Stimulated activated CD8-positive, alpha-beta memory T cell treated with anti-CD3 and anti-CD28 coated beads, Interleukin-4, amount 100 ng/mL, for 1 hour (primary cell): ENCODE measurements at places on chromosomes 1 and 21.

DNA sequence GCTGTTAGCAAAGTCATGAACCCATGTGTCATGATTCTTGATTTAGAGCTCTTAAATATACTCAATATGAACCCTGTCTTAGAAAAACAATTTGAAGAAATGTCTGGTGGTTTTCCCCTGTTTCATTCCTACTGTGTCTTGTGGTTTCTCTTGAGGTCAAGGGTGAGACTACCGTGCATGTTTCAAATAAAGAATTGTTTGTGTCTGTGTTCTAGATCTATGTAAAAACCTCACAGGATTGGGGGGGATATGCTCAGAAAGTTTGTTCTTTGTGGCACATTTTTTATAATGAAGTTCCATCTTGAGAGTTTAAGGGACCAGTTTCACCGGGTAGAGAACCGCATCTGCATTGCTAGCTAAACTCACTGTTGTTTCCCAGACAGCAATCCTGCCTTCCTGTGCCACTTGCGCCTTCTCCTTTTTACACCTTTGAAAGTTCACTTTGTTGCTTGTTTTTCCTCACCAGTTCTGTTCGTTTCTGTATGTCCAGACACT, 30.9 kb upstream of the CACYBP start:
- no peak for DNase-seq

GRCh38 chr1:40594187-40594531, 62.7 kb downstream of the ZNF684 start:
- DNase-seq = no peak

GRCh38 chr1:63277195-63278192, 44.9 kb upstream of the FOXD3 start:
- DNase-seq = no peak

- DNase-seq = no peak
Observed at GRCh38 chr1:40036574-40036973, 4.0 kb upstream of the CAP1 start.

GRCh38 chr1:205693421-205693991, 13.2 kb upstream of the SLC45A3 start:
- no peak for DNase-seq

- DNase-seq = no peak
Observed at GRCh38 chr1:227559926-227560325, 3.4 kb upstream of the ZNF678 start.

DNA sequence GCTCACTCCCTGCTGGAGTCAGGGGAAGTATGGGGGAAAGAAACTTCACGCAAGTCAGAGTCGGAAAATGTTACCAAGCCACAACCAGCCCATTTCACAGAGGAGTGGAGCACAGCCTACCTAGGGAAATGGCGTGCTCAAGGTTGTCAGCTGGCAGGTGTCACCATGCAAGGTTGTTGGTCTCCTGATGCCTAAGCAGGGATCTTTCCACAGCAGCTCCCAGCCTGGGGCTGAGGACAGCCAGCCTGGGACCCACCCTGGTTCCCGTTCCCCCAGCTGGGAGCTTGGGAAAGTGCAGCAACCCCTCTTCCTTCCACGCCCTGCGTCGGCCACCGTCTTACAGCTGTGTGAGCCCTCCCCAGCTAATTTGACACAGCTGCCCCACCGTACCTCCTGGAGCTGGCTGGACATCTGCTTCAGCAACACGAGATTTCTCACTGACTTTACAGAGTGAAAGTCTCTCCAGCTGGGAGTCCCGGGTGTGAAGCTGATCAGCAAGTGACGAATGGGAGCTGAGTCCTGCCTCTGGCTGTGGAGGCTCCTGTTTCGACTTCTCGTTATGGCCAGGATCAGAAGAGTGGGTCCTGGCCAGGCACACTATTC, 224.6 kb upstream of the RAB4A start:
- no peak for DNase-seq

DNA sequence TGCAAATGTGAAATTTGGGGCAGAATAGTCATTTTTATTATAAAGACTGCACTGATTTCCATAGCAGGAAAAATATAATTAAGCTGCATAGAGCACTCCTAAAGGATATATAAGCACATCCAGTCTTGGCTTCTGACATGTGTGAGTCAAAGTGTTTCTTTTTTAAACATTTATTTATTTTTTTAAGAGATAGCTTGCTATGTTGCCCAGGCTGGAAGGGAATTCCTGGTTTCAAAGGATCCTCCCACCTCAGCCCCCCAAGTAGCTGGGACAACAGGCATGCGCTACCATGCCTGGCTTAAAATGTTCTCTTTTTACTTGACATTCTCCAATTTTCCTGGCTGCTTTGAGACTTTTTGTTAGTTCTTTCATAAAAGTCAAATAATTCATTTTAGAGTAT, 126.1 kb downstream of the HMCN1 start:
- DNase-seq = no peak

DNA sequence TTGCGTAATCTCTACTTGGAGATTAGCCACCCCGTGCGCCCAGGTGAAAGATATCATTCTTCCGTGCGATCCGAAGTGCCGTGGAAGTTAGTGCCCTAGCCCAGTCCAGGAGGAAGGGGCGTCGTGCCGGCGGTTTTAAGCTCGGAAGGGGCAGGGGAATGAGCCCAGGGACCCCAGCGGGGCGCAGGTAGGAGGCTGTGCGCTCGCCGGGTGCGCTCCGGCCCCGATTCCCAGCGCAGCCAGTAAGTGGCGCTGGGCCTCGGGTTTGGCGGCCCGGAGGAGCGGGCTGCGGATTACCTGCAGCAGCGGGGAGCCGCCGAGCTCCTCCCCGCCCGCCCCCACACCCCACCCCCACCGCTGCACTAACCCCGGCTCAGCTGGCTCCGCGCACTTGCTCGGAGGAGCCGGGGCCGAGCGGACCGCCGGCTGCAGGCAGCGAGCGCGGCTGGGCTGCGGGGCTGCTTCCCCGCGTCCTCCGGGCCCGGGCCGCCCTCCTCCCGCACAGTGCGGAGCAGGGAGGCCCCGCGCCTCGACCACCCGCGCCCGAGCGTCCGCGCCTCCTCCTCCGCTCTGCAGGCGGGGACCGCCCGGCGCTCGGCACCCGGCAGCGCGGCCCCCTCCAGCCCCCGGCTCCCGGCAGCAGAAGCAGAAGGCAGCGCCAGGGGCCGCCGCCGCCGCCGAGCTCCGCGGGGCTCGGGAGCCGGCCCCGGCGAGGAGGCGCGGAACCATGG, at the start of gene RYR2:
Gene RYR2, plus strand, starts transcription at position 390 of the 731 bp plus-strand sequence. Its CDS starts 338 bp downstream, at position 728.
- DNase-seq = no peak

- no peak for DNase-seq
Observed at GRCh38 chr1:80882553-80882952, 918.2 kb upstream of the ADGRL2 start.

DNA sequence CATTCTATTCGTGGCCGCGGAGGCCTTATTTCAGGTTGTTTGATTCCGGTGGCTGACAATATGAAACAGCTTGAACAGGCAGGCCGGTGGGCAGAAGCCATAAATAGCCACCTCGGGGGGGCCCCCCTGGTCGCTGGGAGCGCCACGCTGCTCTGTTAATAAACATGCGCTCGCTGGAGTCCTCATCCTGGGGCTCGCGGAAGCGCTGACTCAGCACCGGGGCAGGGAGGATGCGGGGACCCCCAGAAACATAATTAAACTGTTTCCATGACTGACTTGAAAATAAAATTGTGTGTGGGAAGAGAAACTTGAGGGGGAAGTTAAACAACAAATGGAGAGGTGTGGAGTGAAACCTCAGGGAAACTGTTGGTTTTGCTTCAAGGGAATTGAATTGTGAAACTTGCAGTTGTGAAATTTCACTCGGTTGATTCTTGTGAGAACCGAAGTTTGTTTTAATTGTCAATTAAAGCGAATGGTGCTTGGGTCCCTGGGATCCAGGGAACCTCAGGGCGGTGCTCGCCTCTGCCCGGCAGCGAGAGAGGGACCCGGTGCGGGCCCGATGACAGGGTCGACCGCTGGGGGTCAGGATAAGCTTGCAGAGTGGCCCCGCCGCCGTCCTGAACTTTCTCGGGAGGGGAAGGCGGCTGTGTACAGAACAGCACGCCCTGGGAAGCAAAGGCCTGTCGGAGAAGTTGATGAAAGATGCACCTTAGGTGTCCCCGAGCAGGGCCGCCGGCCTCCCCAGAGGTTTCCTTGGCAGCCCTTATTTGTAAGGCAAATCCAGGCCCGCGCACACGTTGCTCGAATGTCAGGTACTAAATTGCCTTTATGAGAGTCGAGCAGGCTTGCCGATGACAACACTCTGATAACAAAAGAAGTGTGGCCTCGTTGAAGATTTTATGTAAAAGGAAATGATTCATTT, 176.9 kb upstream of the LMO4 start:
- DNase-seq = no peak

- no peak for DNase-seq
Observed at GRCh38 chr1:4730078-4730477, 75.7 kb downstream of the AJAP1 start.

DNA sequence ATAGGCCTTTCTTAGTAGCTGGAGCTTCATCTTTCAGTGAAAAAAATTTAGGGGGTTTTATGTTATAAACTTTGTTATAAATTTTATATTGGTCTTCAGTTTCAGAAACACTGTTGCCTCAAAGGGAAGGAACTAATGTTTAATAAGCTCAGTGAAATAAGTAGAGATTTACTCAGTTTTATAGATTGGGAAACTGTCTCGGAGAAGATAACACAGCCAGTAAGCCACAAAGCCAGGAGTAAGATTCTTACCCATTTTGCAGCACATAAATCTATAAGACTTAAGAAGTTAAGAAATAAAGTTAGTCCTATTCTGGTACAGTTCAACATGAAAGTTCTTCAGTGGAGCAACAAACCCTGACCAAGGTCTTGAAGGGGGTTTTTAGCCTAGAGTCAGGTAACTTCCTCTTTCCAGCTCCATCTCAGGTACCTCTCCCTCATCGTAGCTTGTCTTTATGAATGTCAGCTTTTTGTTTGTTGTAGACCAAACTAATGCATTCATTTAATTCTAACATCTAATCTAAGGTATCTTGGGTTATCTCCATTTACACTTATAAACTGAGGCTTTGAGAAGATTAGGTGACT, 3.3 kb downstream of the KPNA6 start:
- no peak for DNase-seq

DNA sequence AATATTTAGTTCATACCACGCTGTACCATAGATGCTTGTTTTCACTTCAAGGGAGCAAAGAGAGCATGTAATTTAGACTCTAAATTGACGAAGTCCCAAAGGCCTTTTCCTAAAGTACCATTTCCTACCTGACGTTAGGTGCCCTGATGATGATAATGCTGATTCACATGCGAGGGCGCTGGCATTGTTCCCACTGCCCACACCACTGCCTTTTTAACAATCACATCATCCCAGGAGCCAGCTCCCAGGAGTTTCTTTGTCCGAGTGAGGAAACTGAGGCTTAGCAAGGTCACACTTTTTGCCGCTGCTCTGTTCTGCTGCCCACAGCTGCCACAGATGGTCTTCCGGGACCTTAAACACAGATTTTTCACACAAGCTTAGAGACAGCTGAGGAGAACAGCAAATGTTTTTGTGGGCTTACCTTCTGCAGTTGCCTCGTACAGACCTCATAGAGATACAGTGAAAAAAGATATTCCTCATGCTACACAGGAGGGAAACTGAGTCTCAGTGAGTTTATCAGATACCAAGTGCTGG, 69.4 kb downstream of the EVA1C start:
- DNase-seq = no peak

DNA sequence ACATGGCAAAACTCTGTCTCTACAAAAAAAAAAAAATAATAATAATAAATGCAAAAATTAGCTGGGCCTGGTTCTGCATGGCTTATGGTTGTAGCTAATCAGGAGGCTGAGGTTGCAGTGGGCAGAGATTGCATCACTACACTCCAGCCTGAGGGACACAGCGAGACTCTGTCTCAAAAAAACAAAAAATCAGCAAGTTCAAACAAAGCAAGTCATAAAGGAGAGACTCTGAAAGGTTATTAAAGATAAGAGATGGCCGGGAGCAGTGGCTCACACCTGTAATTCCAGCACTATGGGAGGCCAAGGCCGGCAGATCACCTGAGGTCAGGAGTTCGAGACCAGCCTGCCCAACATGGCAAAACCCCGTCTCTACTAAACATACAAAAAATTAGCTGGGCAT, 28.8 kb downstream of the COP1 start:
- no peak for DNase-seq

- no peak for DNase-seq
Observed at GRCh38 chr1:233873666-233874065, 30.8 kb upstream of the SLC35F3 start.

GRCh38 chr1:66730462-66730861, 21.8 kb upstream of the DYNLT5 start:
- DNase-seq = no peak

DNA sequence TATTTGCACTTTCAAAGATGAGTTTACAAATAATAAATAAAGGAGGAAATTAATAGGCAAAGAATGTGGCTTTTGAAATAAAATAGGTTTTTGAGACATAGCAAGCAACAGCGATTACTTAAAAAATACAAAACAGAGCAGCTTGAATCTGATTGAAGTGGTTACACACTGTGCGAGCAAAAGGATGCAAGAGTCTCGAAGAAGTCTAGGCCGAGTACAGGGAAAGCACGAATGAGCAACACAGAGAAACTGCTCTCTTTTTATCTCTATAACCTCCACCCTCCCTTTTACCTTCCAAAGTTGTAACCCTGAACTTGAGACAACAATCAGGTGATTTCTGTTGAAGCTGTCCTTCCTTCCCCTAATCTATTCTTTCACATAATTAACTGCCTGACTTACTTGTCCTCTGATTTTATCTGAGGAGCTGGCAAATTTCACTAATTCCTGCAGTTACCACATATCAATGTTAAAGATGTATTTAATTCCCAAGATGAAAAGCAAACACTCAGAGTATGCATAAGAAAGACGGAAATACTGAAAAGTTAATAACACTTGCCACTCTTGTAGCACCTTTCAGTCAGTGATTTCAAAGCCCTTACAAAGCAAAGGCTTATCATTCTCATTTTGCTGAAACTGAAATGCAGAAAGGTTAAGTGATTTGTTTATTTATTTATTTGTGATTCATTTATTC, 1030.1 kb downstream of the ADGRL2 start:
- no peak for DNase-seq

- no peak for DNase-seq
Observed at GRCh38 chr1:6448749-6449631, 17.0 kb downstream of the TNFRSF25 start.

DNA sequence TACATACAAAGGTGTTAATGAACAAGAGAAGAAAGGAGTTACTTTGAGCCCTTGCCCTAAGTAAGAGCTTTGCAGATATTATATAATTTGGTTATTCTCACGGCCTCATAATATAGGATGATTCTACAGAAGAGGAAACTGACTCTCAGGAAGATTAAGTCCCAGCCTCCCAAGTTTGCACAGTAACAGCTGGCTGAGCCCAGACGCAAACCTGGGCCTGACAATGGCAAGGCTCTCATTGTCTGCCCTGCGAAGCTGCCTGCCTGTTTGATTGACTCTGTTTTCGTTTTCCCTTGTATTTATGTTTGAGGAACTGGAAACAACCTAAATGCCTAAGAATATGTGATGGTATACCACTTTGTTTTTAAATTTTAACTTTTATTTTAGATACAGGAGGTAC, 76.2 kb upstream of the PGBD5 start:
- no peak for DNase-seq

GRCh38 chr1:114387010-114387360, 124.0 kb downstream of the TRIM33 start:
- no peak for DNase-seq

- no peak for DNase-seq
Observed at GRCh38 chr21:18384771-18385170, 18.8 kb downstream of the TMPRSS15 start.
